ENCODE measurements at places on chromosomes 12 and 14. TPM values are rescaled to one million over a fixed set of nuclear protein-coding genes. Genes with fewer than 3 reads are reported as not detected.

- DNase-seq = no peak
Measured at GRCh38 chr14:57943541-57943940, 77.6 kb upstream of the SLC35F4 start.

DNA sequence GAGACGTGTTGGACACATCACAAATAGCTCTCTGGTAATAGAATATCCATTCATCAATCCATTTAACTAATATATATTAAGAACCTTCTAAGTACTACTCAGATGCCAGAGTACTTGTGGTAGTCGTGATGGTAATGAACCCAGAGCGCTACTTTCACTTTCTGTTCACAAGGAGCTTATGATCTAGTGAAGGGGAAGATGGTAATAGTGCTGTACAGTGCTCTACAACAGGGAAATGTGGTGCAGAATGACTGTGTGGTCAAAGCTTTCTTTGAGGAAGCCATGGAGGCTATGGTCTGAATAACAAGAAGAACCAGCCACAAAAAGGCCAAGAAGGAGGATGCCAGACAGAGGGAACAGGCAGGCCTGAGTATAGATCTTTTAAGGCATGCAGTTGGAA lies 212.0 kb downstream of the PTPRO start:
- no peak for DNase-seq

GRCh38 chr12:63319386-63319785 lies 168.4 kb upstream of the AVPR1A start:
- no peak for DNase-seq

- DNase-seq = peak; percentile 29
Measured at GRCh38 chr14:97077253-97077653, 280.1 kb downstream of the VRK1 start.

DNA sequence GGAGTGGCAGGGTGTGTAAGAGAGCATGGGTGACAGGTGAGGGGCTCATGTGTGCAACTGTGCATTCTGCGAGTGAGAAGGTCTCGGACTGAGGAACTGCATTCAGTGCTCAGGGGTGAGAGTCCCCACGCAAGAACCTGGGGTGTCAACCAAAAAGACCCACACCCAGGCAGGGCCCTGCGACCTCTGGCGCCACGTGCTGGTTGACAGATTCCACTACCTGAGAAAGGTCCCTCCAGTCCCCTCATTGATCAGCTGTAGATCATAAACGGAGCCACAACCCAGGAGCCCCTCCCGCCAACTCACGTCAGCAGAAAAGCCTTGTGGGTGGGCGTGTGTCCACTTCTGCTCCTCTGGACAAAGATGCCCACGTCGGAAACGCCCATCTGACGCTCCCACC lies 98.7 kb downstream of the ASCL4 start:
- DNase-seq = no peak

GRCh38 chr12:6894321-6894720 lies 10.3 kb upstream of the LRRC23 start:
- no peak for DNase-seq

DNA sequence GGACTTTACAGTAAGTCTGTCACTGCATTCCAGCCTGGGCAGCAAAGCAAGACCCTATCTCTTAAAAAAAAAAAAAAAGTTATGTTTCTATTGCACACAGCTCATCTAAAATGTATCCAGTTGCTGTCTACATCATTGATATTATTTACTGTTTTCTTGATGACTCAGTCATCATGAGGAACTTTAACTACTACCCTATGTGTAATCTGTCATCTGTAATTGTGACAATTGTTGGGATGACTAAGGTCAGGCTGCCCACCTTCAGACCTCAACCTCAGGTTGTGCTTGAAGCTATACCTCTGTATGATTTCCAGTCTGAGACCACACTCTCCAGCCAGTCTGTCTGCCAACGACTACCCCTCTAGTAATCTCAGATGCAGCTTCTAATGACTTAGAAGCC lies 15.3 kb downstream of the PPP1R13B start:
- DNase-seq = no peak

- no peak for DNase-seq
Measured at GRCh38 chr12:105281694-105282049, 45.7 kb upstream of the APPL2 start.

DNA sequence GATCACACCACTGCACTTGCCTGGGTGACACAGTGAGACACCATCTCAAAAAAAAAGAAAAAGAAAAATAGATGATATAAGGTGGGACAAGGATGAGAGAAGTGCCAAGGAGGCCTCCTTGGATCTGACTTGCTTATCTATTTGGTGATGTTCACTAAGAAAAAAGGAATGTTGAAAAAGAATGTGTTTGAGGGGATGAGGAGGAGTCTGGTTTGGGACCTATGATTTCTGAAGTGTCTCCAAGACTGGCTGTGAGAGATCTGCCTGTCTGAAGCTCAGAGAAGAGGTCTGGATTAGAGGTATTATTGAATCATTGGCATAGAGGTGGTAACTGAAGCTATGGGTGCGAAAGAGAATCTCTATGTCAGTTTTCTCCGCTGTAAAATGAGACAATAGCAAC lies 42.8 kb downstream of the BCAT1 start:
- no peak for DNase-seq

- DNase-seq = no peak
Measured at GRCh38 chr14:101476916-101477553, 84.3 kb upstream of the DIO3 start.

- no peak for DNase-seq
Measured at GRCh38 chr12:65756956-65757511, 67.2 kb upstream of the HMGA2 start.

DNA sequence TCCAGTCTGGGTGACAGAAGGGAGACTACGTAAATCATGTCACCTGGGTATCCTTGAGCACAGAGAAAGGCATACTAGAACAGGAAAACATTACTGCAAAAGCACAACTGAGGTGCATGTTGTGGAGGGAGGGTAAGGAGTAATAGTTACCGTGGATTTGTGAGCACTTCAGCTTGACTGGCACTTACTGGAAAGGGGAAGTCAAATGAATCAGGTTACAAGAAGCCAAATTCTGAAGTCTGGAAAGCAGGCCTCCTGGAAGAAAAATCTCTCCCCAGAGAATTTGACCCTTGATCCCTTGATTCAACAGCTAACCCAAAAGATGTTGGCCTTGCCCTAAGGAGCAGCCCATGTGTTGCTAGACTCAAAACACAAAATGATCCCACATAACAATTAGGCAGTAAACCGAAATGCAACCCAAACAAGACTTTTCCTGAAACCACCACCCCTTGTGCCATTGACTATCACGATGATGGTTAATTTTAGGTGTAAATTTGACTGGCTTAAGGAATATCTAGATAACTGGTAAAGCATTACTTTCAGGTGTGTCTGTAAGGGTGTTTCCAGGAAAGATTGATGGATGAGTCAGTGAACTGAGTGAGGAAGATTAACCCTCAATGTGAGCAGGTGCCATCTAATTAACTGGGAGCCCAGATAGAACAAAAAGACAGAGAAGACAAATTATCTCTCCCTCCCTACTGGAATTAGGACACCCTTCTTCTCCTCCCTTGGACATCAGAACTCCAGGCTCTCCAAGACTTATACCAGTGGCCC lies 108.8 kb downstream of the SLC25A21 start:
- DNase-seq = no peak

- peak; percentile 33 for DNase-seq
Measured at GRCh38 chr12:51751661-51752060, 96.9 kb downstream of the FIGNL2 start.

GRCh38 chr12:89311703-89312293 lies 40.5 kb downstream of the DUSP6 start:
- no peak for DNase-seq

GRCh38 chr14:104597576-104597975 lies 7.0 kb downstream of the TMEM179 start:
- DNase-seq = no peak

DNA sequence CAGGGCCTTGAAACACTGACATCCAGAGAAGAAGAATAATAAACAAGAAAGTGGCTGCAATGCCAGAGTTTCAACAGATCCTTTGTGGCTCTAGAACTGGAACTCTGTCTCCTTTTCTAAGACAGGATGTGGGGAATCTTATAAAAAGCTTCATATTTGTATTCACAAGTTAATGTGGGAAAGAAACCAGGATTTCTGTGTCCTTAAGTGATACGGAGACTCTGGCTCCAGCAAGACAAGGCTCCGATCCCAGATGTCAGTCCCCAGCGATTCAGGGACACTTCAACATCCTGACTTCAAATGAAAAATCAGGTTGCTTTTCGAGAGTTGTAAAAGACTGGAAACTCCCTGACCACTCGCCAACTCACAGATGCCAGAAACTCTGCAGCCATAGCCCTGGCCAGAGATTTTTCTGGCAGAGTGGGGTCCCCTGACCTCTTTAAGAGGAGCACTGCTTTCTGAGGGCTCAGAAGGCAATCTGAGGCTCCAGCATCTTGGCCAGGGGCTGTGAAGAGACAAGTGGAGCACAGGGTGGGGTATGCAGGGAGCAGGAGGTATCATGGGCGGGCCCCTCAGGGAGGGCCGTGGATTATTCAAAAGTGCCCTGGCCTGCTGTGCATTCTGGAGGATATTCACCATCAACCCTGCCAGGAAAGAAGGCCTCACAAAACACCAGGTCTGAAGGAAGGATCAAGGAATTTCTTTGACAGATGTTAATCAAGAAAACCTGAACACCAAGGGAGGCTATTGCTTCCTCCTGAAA lies 53.3 kb downstream of the TMX1 start:
- peak; percentile 35 for DNase-seq

DNA sequence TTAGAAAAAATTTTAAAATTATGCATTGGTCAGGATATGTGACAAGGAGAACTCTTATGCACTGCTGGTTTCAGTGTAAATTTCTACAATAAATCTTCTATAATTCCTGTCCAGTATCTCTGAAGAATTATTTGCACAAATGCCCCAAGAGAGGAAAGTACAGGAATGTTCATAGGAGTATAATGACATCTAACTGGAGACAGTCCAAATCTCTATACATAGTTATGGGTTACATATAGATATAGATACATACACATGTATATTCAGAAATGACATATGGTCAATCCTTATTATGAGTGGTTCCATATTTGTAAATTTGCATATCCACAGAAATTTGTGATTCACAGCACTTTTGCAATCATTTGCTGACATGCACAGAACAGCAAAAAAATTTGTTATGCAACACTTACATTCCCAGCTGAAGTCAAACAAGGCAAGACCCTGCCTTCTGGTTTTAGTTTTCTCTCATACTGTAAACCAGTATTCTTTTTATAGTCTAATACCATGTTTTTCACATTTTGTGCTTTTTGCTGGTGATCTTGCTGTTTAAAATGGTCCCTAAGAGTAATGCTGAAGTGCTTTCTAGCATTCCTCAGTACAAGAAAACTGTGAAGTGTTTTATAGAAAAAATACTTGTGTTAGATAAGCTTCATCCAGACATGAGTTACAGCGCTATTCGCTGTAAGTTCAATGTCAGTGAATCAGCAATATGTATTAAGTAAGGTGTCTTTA lies 103.8 kb downstream of the SLC16A7 start:
- no peak for DNase-seq

DNA sequence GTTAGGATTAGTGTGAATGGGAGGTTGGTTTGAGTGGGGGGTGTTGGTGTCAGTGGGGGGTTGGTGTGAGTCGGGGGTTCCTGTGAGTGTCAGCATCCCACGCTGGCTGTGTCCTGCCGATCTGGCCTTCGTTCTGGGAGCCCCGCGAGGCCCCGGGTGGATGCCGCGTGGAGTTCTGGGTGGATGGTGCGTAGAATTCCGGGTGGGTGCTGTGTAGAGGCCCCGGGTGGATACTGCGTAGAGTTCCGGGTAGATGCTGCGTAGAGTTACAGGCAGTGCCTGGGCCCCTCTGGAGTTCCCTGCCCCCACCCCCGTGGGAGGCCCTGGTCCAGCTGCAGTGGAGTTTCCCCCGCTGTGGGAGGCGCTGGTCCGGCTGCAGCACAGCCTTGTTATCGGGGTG lies 8.7 kb downstream of the NOC4L start:
- DNase-seq = peak; percentile 18

DNA sequence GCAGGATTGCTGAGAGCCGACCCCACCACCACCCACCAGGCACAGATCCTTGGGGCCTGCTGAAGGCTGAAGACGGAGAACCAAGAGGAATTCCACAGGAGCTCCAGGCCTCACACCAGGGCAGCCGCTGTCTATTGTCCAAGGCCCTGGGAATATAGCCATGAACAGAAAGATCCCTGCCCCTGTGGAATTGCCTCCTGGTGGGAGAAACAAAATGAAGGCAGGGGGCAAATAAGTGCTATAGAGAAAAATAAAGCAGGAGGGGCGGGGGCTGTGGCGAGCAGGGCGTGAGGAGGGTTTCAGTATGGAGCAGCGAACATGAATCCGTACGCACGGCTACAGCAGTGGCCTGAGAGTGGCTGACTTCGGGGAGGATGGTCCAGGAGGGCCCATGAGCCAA lies 96.1 kb downstream of the EML1 start:
- DNase-seq = no peak

DNA sequence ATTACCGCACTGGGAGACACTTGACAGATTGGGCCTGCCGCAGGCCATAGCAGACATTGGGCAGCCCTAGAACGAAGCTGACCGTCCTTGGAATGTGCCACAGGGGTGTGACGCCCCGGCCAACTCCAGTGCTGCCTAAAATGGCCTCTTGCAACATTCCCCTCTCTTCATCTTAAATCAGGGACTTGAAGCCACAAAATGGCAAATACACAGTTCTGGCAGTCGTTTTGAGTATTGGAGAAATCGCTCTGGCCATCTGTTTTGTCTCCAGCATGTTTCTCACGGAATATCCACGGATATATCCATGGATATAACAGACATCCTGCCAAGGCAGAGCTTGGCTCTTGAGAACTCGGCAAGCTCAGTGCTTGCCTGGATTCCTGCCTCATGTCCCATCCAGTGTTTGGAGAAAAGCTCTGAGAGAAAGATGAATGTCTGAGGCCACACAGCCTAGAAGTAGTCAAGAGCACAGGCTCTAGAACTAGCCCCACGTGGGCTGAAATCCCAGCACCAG lies 158.4 kb downstream of the CHST11 start:
- peak; percentile 61 for DNase-seq

The RERG gene
- 7.3 TPM for total RNA-seq

The GPR135 gene
- 2.7 TPM for total RNA-seq

The ZBTB42 gene
- total RNA-seq = 8.1 TPM

The TSPAN8 gene
- 1.2 TPM for total RNA-seq

The SLC39A2 gene
- total RNA-seq = not detected

The KRT3 gene
- not detected for total RNA-seq

The CIT gene
- total RNA-seq = 1.7 TPM

The SLC10A1 gene
- total RNA-seq = not detected

The NPFF gene
- not detected for total RNA-seq

The NR4A1 gene
- 172 TPM for total RNA-seq

The SERPINA5 gene
- total RNA-seq = 9.3 TPM
